Stimulated activated CD4-positive, alpha-beta T cell treated with anti-CD3 and anti-CD28 coated beads, Interleukin-1b, Interleukin-23, amount 100 ng/mL, for 24 hours (primary cell): ENCODE measurements at places on chromosomes 11 and 22.

- no peak for DNase-seq
Measured at GRCh38 chr11:104049116-104049515, 12.7 kb downstream of the DDI1 start.

GRCh38 chr11:44748606-44749005 lies 21.8 kb downstream of the TSPAN18 start:
- no peak for DNase-seq

GRCh38 chr11:110919241-110919922 lies 207.1 kb upstream of the ARHGAP20 start:
- DNase-seq: no peak

- no peak for DNase-seq
Measured at GRCh38 chr11:12683874-12684273, 9.7 kb downstream of the TEAD1 start.

GRCh38 chr11:96341211-96342013 lies 1.6 kb downstream of the MAML2 start:
- DNase-seq: no peak

- DNase-seq: no peak
Measured at GRCh38 chr22:40247976-40248375, 70.3 kb downstream of the TNRC6B start.

GRCh38 chr11:127275774-127276173 lies 275.2 kb upstream of the KIRREL3 start:
- no peak for DNase-seq

DNA sequence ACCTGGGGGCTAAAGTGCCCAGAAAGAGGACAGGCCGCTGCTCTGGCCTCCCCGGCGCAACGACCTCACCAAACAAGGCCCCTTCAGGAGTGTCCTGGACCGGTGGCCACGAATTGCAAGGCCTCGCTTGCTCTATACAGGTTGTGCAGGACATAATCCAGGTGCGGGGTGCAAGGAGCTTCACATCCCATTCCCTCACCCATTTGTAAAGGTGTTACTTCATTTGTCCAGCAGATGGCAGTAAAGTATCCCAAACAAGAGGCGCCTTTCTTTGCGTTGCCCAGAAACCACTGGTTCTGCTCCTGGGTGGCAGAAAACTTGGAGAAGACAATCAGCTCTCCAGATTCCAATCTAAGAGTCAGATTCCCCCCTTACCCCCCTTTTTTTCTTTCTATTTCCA lies 35.9 kb upstream of the PRDM11 start:
- DNase-seq: no peak

DNA sequence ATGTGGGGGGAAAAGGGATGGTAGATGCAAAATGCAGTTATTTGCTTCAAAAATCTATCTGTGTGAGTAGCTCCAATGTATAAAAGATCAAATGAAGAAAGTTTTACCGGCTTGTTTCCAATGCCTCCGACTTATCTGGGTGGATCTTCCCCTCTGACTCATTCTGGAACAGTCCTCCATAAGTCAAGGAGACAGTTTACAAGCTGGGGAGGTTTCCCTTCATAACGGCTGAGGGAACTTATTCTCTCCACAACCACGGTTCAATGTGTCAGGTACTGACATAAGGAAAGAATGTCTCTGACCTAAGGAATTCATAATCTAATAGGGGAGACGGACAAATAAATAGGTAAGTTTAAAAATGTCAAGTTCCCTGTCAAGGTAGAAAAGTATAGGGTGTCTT lies 49.7 kb upstream of the BIRC3 start:
- no peak for DNase-seq

- no peak for DNase-seq
Measured at GRCh38 chr11:97965849-97966646, 1054.7 kb upstream of the CNTN5 start.

DNA sequence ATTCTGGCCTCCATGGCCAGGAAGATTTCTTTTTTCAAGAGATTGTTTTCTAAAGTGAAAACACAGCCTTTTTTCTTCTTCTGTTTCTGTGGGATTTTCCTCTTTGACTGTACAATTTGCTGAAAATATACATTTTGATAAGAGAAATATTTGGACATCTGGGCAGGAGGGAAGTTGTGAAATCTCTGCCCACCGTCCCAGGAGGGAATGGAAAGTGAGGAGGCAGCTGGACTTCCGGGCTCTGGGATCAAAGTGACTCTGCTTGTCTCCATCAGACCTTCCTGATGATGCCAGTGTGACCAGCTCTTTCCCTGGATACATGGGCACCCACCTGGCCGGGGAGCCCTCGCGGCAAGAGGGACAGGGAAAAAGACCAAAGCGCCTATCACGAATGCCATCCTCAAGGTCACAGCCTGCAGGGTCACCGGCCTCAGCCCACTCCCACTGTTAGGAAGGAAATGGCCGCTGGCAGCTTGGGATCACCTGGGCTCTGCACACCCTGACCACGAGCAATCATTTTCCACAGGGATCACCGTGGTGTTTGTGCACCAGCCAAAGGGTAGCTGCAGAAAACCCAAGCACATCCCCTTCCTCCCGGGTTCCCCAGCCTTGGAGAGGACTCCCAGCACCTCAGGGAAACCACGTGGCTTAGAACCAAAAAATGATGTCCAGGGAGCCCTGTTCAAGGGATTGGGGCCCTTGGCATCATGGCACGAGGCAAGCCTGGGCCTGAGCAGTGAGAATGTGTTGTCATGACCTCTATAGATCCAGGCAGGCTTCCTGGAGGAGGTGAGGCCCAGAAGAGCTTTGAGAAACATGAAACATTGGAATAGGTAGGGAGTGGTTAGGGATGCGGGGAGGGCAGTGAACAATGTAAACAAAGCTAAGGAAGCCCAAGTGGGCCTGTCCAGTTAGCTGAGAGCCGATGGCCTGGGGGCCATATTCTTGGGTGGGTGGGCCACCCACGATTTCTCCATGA lies 29.1 kb upstream of the CCND1 start:
- DNase-seq: no peak

DNA sequence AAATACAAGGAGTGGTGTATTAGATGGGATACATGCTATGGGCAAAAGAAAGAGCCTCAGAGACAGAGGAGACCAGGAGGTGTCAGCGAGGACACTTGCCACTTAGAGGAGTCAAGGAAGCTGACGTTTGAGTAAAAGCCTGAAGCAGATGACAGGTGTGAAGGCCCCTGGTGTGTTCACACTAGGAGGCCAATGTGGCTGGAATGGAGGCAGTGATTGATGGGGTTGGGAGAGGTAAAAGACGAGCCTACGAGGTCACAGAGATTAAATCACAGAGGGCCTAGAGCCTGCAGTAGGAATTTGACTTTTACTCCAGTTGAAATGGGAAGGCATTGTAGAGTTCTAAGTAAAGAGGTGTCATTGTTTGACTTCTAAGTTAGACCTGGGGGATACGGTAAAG lies 12.0 kb upstream of the GDPD5 start:
- DNase-seq: no peak

- DNase-seq: no peak
Measured at GRCh38 chr22:25928038-25928437, 186.1 kb downstream of the MYO18B start.

GRCh38 chr11:57729479-57729878 lies 11.8 kb upstream of the SELENOH start:
- no peak for DNase-seq

GRCh38 chr11:107468596-107468995 lies 11.0 kb upstream of the CWF19L2 start:
- no peak for DNase-seq

GRCh38 chr11:35466058-35466457 lies 46.7 kb upstream of the SLC1A2 start:
- DNase-seq: no peak

GRCh38 chr11:116792869-116793771 lies 1.4 kb upstream of the APOA5 start:
- DNase-seq: no peak

GRCh38 chr22:37484480-37485394 lies 1.4 kb downstream of the MFNG start:
- peak; percentile 35 for DNase-seq

GRCh38 chr11:91778758-91779157 lies 445.9 kb upstream of the FAT3 start:
- DNase-seq: no peak

DNA sequence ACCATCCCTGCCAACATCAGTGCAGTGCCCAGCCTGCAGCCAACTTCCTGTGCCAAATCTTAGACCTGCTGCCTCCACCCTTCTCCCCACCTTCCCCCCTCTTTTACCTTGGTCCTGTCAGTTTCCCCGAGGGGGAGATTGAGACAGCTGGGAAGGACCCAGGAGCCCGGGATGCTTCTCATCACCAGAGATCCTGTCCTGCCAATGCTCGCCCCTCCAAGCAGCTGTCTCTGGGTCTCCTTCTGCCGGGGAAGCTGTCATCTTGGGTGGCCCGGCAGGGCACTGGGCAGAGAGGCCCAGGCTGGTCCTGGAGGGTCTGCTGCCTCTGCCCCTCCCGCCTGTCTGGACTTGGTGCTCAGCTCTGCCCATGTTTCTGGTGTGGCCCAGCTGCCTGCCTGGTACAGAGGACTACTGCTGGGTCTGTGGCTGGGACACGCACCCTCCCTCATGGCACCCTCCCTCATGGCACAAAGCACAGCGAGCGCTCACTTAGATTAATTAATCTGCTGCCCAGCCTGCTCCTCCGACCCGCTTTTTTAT lies 60.4 kb upstream of the THY1 start:
- DNase-seq: no peak

GRCh38 chr22:41092847-41093411 lies 537 bp downstream of the EP300 start:
- no peak for DNase-seq

DNA sequence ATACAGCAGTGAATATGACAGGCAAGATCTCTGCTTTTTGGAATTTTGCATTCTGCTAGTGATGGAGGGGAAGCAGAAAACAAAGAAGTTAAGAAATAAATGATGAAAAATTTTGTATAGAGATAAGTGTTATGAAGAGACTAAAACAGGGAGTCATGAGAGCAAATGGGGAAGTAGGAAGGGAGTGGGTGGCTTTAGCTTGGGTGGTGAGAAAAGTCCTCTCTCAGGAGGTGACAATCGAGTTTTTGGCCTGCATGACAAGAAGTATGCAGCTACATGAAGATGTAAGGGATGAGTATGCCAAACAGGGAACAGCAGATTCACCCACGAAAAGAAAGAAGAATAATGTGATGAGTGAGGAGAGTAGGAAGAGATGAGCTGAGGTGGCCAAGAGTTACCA lies 80.7 kb upstream of the MPPED2 start:
- no peak for DNase-seq

DNA sequence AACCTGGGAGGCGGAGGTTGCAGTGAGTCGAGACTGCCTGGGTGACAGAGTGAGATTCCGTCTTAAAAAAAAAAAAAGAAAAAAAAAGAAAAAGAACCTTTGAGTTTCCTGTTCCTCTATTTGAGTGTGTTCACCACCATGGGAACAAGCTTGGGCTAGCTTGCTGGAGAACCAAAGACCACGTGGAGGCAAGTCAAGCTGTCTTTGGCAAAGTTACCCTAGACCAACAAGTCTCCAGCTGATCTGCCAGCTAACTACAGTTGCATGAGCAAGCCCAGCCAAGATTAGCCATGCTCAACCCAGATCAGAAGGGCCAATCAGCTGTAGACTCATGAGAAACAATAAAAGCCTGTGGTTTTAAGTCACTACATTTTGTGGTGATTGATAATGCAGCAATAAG lies 29.7 kb downstream of the SLN start:
- no peak for DNase-seq

DNA sequence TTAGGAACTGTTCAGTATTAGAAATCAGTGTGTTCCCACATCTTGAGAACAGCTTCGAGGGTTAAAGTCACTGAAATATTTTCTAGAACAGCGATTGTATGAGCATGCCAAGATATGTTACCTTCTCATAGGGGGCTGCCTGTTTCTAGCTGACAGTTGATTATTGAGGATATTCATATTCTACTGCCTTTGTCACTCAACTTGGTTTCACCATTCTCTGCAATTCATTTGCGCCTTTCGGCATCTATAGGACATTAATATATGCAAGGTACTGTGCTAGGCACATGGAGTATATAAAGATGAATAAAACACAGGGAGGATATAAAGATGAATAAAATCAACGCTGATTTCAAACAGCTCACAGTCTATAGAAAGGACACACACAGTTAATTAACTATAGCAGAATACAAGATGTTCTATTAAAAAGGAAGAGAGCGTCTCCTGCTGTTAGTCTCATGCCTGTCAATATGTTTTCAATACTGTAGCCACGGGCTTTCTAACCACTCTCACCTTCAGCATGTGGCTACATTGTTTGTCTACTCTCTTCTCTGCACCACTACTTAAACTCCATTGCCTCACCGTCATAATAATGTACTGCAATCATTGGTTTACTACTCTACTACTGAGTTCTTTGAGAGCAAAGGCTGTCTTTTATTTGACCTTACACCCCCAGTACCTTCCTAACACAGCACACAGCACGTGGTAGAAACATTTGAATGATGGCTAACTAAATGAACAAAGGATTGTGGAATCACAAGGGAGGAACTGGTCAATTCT lies 81.9 kb downstream of the RAB30 start:
- no peak for DNase-seq

DNA sequence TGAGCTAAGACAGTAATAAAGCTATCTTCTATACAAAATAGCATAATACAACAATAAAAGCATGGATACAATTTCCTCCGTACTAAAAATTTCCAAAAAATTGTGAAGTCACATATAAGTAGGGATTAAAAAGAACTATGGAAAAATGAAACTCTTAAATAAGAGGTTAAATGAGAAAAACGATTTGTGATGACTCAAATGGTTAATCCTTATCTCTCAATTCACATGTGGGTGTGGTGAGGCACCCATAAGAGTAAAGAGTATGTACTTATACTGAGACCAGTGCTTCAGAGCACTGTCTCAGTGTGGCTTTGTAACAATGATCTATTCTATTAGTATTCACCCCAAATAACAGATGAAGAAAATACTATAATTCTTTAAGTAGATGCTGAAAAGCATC lies 25.0 kb upstream of the CCDC34 start:
- no peak for DNase-seq

DNA sequence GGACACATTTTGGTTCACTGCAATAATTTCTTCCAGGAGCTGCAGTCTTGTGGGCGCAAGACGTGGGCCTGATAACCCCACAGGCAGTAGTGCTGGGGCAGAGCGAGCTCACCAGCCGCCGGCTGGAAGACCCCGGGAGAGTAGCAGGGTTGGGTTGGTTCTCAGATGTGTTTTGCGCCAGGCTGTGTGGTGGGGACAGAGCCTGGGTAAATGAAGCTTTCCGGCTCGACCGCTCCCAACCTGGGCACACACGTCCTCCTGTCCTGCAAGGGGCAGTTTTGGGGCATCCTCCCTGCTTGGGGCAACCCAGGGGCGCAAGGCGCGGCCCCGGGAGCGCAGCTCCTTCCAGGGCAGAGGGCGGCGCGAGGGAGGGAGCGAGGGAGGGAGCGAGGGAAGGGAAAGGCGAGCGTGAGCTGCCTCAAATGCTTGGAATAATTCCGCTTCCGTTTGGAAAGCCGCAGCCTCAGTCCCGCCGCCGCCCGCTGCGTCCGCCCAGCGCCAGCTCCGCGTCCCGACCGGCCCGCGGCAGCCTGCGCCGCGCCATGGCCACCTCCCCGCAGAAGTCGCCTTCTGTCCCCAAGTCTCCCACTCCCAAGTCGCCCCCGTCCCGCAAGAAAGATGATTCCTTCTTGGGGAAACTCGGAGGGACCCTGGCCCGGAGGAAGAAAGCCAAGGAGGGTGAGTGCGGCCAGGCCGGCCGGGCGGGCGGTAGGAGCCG lies at the start of gene PARVA:
PARVA (plus strand) TSS at position 466 of the 718 bp plus-strand sequence; CDS start at position 543, 77 bp downstream.
- DNase-seq: no peak
